NCI-H1105 (cell line): ENCODE measurements at places on chromosomes 7 and 10.

GRCh38 chr7:105228555-105228954, 160.2 kb downstream of the SRPK2 start:
- no peak for DNase-seq

GRCh38 chr7:100801833-100802568, 25.3 kb downstream of the EPHB4 start:
- peak; percentile 90 for DNase-seq

GRCh38 chr10:77636967-77637531, 559 bp downstream of the KCNMA1 start:
- no peak for DNase-seq

GRCh38 chr10:104337521-104337984, 712 bp downstream of the ITPRIP start:
- DNase-seq = no peak

DNA sequence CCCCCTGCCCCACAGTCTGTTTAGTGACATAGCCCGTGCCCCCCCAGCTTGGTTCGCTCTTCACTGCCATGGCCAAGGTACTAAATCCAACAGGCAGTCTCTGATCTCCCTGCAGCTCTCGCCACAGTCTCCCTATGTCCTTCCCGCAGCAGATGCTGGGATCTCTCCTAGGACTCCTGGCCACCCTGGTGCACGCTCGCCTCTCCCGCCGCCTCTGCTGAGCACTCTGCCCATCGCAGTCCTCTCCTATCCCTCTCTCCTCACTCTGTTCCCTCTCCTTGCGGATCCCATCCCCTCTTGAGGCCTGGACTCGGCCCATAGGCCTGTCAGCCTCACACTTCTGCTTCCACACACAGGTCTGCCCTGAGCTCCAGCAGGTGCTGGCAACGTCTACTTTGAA, 204.8 kb upstream of the TCERG1L start:
- no peak for DNase-seq

DNA sequence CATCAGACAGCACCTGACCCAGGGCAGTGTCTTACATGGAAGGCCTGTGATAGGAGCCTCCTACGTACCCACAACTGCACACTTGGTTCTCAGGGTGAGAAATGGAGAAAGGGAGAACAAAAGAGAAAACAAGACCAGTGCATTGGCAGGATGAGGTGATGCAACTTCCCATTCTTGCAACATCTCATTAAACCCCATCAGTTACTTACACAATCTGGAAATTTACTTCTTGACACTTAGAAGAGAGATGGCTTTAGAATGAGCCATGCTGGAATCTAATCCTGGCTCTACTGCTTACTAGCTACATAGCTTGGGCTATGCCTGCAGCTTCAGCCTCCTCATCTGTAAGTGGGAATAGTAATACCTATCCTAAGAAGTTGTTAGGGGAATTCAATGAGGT, 391.7 kb downstream of the KCNMA1 start:
- no peak for DNase-seq

- DNase-seq = no peak
Measured at GRCh38 chr7:34902182-34902581, 135.1 kb downstream of the DPY19L1 start.
